Stimulated activated CD4-positive, alpha-beta T cell treated with anti-CD3 and anti-CD28 coated beads, Interleukin-4, amount 100 ng/mL, for 4 hours (primary cell): ENCODE measurements at places on chromosomes 11 and 22.

- DNase-seq: no peak
These were observed 2.9 kb upstream of the OR52J3 start for GRCh38 chr11:5043380-5043779.

DNA sequence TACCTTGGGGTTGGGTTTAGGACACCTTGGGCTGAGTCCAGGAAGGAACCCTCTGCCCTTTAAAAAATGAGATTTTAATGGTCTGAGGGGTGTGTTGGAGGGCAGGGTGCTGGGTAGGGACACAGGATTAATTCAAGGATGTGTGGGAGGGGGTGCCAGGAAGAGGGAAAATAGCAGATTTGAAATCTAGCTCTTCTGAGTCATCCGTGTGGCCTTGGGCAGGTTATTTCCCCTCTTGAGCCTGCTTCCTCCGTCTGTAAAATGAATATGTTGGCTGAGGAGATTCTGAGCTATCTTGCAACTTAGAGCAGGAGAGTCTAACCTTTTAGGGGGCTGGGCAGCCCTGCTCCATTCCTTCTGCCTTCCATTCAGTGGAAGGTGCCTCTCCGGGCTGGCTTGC, 3.0 kb downstream of the TSPAN18 start:
- DNase-seq: no peak

DNA sequence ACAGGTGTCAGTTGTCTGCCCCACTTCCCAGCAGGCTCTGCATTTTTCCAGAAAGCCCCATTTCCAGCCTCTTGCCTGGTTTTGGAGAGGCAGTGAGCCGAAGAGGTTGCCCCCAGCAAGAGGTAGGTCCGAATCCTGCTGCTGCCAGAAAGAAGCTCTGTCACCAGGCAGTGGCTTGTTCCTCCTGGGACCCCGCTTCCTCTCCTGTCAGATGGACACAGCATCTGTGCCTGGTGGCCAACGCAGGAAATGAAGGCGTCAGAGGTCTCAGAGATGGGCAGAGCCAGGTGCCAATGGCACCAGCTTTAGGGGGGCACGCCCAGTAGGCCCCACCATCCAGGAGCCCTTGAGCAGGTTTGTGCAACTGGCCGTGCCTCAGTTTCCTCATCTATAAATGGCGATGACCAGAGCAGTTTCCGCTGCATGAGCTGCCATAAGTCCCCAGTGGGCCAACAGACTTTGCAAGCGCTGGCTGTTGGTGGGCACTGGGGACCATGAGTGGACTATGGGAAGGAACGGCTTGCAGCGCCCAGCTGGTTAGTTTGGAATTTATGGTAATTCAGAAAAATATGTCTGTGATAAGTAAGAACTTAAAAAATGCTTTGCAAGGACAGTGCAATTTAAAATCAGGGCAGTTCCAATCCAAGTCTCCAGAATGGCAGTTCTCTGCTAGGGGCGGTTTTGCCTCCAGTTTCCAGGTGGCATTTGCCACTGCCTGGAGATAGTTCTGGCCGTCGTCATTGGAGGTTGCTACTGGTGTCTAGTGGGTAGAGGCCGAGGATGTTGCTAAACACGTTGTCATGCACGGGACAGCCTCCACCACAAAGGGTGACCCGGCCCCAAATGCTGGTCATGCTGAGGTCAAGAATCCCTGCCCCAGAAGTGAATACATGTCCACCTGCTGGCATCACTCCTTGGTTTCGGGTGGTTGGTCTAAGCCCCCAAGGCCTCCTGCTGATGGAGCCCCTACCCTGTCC, 2.3 kb upstream of the OSBPL5 start:
- no peak for DNase-seq

GRCh38 chr11:38278457-38279141, 1680.6 kb upstream of the RAG2 start:
- no peak for DNase-seq

- DNase-seq: no peak
These were observed 47.7 kb upstream of the SYT7 start for GRCh38 chr11:61628662-61628970.

DNA sequence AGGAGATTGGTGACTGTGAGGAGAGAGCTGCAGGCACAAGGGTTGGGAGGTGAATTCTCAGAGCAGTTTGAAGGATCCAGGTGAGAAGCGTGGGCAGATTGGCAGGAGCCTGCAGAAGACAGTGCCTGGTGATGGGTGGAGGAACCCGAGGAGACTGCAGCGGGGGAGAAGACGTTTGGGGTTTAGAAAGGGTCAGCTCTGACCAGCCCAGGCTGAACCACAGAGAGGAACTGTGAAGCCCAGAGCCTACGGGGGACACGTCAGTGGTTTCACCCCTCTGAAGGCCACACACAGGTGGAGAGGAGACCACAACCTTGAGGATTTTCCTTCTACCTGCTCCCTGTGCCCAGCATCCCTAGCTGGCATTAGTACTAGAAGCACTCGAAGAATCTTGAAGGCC, 154.8 kb upstream of the TBCEL start:
- DNase-seq: no peak
